ENCODE measurements at places on chromosomes 7 and 10. TPM values are rescaled to one million over a fixed set of nuclear protein-coding genes. Genes with fewer than 3 reads are reported as not detected.

DNA sequence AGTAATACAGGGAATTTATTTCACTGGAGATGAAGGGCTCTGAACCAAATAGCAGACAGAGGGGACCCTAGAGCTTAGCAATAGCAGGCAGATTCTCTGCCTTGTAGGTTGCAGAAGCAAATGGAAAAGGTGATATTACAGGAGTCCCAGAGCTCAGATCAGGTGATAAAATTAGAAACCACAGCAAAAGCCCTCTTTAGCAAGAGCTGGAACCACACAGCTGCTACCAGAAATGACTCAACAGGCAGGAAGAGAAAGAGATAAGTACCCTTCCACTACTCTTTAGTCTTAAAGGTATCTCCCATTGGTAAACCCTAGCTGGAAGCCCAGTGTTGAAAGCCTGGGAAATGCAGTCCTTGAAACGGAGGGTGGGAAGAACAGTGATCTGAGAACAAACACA, 535.6 kb upstream of the GHITM start:
- DNase-seq: no peak

- peak; percentile 40 for DNase-seq
Observed at GRCh38 chr10:89207801-89208551, 859 bp upstream of the CH25H start.

- no peak for DNase-seq
Observed at GRCh38 chr7:90251304-90251635, 6.3 kb downstream of the CFAP69 start.

ZNF488 gene
- polyA plus RNA-seq: 5.8 TPM

INA gene
- polyA plus RNA-seq: 0.53 TPM

SPAG6 gene
- 1.3 TPM for polyA plus RNA-seq

SDHAF3 gene
- polyA plus RNA-seq: 41.3 TPM

C10orf62 gene
- 1.1 TPM for polyA plus RNA-seq

GRCh38 chr10:89639326-89639725, 5.7 kb downstream of the PANK1 start:
- DNase-seq: no peak

SAMD8 gene
- 16.0 TPM for polyA plus RNA-seq

- DNase-seq: no peak
Observed at GRCh38 chr7:41416208-41416595, 286.7 kb downstream of the INHBA start.

DNA sequence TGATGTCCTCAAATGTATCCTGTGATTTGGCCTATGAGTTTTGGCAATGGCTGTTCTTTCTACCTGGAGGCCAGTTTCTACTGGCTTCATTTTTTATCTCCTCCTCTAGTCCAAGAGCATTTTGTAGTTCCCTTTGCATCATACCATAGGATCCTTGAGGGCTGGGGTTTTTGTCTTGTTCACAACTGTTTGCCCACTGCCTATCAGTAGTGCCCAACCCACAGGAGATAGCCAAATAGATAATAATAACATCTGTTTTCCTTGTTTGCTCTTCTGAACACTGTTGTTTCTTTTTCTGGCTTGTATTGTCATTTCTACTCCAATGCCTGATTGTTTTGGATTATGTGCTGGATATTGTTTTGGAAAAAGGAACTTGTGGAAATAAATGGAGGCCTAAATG, 3.4 kb downstream of the CDK1 start:
- no peak for DNase-seq

TMEM140 gene
- polyA plus RNA-seq: 25.9 TPM

DNAJB9 gene
- 43.0 TPM for polyA plus RNA-seq

DNA sequence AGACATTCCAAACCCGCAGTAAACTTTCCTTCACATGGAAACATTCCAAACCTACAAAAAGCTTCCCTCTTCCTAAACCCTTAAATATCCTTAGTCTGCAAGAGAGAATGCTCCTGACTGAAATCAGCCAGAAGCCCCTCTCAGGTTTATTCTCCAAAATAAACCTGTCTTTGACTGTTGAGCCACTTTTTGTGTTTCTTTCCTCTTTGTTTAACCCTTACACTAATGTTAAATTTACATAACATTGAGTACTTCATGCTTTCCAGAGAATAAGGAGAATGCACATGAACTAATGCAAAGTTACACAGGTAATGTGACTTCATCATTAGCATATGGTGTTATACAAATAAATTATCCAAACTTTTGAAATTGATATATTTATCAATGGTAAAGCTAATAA, 262.6 kb upstream of the PRKCQ start:
- no peak for DNase-seq

DNA sequence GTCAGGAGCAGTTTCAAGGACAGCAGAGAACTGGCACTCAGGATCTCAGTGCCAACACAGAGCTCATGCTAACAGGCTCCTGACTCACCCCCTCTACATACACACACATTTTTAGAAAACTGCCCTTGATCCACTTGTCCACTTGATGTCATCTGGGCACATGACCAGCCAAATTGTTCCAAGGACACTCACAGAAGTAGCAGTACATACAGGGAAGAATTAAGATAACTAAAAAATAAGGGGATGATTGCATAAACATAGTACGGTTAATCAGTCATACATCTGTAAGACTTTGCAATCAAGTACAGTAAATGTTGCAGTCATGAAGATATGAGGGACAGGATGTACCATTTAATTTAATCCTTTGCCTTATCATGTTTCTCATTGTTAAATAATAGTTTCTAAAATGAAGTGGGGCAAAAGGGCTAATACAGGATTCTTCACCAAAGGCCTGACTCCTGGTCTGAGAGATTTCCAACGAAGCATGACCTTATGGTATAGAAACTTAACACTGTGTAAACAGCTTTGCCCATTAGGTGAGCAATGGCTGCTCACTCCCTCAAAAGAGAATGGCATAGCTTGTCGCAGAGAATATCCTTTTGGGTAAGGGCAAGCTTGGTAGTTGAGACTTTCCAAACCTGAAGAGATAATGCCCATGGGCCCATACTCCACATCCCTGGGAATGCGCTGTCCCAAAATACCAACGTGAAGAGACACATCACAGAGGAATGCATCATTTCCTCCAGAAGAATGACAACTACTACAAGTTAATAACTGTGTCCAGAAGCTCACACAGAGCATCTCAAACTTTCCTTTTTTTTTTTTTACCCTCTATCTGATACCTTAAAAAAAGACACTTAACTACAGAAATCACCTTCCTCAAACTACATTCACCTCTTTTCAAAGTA, 94.1 kb downstream of the ARMH3 start:
- DNase-seq: no peak

DAGLB gene
- 15.9 TPM for polyA plus RNA-seq

DNA sequence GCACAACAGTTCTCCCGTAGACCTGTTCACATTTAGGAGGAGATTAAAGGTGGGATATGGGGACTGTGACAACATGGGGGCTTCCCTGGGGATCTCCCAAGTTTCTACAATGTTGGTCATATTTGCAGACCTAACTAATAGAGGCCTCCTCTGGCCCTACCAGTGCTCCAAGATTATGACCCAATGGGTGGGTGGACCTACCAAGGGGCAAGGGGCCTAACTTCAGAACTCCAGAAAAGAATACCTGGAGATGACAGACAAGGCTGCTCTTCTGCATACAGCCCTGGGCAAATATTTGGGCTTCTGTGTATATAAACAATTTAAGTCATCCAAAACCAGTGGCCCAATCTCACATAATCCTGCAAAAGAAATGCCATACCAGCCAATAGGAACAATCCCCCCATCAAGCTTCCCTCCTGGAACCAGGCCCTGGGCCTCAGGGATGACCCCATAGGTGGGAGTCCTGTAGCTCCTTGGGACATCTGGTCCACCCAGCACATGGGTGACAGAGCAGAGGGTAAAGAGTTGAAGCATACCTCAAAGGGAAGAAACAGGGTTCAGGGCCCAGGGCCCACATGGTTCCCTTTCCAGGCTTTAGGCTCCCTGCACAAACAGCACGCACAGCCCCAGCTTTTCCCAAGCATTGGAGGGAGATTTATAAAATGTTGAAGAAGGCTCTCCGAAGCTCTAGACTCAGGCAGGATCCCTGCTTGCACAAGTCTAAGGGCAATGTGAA, 86.1 kb upstream of the CHST15 start:
- DNase-seq: no peak

DNA sequence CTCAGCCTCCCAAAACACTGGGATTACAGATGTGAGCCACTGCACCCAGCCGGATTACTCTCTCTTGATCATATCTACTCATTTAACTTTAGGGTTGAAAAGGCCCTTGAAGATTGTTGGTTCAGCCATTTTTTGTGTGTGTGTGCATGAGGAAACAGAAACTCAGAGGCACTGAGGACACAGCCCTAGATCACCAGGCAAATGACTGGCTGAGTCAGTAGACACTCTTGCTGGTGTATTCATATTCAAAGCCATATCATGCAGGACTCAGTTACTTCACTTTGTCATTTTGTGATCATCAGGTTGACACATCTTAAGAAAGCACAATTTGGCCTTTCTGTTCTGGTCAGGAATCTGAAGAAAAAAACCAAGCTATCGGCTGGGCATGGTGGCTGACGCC, 253.4 kb downstream of the TRIL start:
- no peak for DNase-seq

DNA sequence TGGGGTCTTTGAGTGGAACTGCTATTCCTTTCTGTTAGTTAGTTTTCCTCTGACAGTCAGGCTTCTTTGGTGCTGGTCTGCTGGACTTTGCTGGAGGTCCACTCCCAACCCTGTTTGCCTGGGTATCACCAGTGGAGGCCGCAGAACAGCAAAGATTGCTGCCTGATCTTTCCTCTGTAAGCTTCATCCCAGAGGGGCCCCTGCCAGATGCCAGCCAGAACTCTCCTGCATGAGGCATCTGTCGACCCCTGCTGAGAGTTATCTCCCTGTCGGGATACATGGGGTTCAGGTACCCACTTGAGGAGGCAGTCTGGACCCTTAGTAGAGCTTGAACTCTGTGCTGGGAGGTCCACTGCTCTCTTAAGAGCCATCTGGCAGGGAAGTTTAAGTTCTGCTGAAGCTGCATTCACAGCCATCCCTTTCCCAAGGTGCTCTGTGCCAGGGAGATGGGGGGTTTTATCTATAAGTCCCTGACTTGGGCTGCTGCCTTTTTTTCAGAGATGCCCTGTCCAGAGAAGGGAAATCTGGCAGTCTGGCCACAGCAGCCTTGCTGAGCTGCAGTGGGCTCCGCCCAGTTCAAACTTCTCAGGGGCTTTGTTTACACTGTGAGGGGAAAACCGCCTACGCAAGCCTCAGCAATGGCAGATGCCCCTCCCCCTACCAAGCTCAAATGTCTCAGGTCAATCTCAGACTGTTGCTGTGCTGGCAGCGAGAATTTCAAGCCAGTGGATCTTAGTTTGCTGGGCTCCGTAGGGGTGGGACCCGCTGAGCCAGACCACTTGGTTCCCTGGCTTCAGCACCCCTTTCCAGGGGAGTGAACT, 89.7 kb upstream of the CDK6 start:
- peak; percentile 59 for DNase-seq

ATAD1 gene
- 69.1 TPM for polyA plus RNA-seq

GRCh38 chr10:92830478-92831389, 17.6 kb upstream of the EXOC6 start:
- DNase-seq: no peak

SLC39A12 gene
- polyA plus RNA-seq: not detected

- DNase-seq: no peak
Observed at GRCh38 chr10:101303087-101303703, 50.8 kb upstream of the BTRC start.

DNA sequence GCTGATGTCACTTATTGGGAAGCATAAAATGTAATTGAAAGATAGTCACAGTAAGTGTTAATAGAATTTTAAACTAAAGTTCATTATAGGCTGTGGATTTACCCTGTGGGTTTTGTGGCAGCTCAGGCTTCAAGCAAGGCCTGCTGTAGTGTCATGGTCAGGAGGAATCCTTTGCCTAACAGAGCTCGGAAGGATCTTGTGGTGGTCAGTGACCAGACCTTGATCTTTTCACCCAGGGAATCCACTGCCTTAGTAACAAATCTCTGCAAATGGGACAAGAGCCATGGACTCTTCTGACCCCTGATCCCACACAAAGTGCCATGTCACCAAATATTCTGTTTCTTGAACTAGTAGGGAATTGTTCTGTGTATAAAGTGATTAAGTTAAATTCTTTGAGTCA, 20.6 kb upstream of the HDAC9 start:
- no peak for DNase-seq

ZNF736 gene
- 30.6 TPM for polyA plus RNA-seq

GRCh38 chr7:16993543-16993942, 111.8 kb upstream of the AGR3 start:
- DNase-seq: no peak

GRCh38 chr7:112869111-112869774, 79.0 kb upstream of the TMEM168 start:
- no peak for DNase-seq

ABCB1 gene
- polyA plus RNA-seq: 27.4 TPM

- no peak for DNase-seq
Observed at GRCh38 chr7:116532102-116532688, 7.4 kb downstream of the CAV1 start.

SH2D4B gene
- polyA plus RNA-seq: 0.15 TPM

CDK13 gene
- 87.4 TPM for polyA plus RNA-seq

- no peak for DNase-seq
Observed at GRCh38 chr7:96026010-96026409, 253.7 kb downstream of the DYNC1I1 start.

ZNF727 gene
- 0.32 TPM for polyA plus RNA-seq

- DNase-seq: no peak
Observed at GRCh38 chr10:51072210-51072609, 2.1 kb upstream of the PRKG1 start.

DNA sequence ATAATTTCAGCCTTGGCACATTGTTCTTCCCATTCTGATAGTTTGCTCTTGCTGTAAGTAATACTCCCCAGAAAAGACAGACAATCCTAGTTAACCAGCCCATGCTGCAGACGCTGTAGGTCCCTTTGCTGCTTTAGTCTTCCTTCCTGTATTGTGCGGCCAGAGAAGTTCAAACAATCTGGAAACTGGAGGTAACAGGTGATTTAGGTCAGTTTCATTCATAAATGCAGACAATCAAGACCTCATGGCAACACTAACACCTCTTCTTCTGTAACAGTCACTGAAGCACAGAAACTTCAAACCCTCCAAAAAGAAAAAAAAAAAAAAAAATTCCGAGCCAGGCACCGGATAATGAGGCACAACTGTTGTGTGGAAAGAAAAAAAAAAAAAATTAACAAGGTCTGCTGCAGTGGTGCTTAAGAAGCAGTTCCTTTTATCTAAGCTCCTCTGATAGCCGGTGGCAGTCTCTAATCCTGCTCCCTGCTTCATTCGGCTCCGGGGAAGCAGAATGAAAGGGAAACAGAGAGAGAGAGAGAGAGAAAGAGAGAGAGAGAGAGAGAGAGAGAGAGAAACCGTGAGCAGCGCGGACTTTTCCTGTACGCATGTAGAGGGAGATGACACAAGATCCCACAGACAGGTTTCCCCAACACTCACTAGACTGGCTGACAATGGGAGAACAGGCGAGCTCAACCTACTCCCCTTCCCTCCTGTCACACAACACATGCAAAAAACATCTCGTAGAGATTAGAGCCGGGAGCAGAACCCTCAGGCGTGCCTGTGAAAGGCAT, at the start of gene SEMA3A:
TSS of gene SEMA3A (minus strand) at position 306 of the 788 bp plus-strand sequence. CDS start at position 103, 203 bp downstream.
- DNase-seq: peak; percentile 62

PDE1C gene
- polyA plus RNA-seq: 4.6 TPM

DNA sequence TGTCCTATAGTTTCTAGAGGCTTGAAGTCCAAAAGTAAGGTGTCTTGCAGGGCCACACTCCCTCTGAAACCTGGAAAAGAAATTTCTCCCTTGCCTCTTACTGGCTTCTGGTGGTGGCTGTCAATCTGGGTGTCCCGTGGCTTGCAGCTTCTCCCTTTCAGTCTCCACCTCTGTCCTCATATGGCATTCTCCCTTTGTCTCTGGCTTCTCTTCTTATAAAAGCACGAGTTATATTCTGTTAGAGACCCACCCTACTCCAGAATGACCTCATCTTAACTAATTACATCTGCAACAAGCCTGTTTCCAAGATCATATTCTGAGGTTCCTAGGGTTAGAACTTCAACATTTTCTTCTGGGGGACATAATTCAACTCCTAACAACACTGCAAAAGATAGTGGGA, 3.4 kb upstream of the GLI3 start:
- DNase-seq: no peak

All from left kidney (tissue), 8 donors.